ENCODE measurements at places on chromosomes 16 and 17.
A peak's percentile ranks its signal among the peaks of the same experiment; 100 is the strongest.

DNA sequence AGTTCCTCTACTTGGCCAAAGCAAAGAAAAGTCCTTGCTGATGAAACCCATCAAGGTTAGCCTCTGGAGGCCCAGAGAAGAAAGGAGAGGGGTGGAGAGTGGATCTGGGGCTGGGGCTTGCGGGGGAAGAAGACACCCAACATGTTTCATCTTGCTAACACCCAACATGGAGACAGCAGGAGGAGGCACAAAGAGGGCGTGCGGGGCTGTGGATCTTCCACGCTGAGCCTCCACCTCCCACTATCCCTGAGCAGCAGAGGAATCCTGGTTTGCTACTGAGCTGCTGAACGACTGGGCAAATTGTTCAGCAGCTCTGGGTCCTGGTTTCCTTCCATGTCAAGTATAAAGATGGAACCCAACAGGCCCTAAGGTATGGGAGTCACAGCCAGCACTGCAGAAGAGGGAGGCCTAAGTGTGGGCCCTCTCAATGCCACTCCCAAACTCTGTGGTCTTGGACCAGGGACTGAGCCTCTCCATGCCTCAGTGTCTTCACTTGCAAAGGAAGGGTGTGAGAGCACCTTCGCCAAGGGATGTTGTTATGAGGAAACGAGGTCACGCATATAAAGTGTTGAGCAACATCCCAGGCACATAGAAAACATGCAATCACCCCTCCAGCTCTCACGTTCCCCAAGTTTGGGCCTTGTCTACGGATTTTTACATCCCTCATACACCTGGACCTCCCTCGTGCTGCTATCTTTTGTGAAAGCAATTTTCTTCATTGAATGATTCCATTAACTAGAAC is 122.5 kb downstream of the XYLT1 start:
- DNase-seq: no peak

- DNase-seq: peak; percentile 44
Measured at GRCh38 chr17:38893607-38894006, 23.7 kb downstream of the LASP1 start.

DNA sequence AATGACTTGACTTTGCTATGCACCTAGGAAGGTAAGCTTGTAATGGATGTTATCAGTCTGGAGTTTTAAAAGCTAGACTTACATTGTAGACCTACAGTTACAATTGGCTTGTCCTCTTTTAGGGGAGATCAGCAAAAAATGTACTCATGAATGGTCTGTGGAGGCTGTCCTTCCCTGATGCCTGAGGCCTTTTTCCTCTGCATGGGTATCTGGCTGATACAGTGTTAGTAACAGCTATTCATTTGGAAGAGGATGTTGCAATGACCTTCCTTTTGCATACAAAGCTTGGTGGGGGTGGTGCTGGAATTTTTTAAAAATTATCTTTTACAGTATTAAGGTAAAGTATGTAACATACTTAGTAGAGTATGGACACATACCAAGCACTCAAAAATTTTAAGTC is 525.5 kb downstream of the KIF2B start:
- DNase-seq: no peak

DNA sequence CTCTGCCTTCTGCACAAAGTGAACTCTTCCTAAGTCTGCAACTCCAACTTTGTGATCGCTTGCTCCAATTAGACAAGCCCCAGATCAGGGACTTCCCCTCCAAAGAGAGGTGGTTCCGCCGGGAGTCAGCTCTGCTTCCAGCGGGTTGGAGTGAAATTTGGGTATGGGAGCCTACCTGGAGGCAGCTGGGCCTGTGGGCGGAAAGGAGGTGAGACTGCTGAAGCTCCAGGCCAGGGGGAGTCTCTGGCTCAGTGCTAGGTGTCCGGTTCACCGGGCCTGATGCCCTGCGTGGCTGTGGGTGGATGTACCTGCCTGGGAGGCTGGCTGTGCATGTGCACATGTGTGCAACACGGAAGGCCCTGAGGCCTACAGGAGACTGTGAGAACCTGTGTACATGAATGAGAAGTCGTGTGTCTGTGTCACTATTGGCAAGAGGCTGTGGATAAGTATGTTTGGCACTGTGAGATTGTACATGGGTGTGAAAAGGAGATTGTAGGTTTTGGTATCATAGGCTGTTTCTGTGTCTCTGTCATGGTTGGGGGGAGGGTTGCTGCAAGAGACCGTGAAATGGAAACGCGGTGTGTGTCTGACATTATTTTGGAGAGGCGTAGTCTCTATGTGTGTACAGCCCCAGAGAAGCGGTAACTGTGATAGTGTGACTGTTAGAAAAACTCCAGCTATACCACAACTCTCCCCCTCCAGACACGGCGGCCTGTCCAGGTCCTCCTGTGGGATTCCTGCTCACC is 4.2 kb downstream of the LHX1 start:
- DNase-seq: no peak

DNA sequence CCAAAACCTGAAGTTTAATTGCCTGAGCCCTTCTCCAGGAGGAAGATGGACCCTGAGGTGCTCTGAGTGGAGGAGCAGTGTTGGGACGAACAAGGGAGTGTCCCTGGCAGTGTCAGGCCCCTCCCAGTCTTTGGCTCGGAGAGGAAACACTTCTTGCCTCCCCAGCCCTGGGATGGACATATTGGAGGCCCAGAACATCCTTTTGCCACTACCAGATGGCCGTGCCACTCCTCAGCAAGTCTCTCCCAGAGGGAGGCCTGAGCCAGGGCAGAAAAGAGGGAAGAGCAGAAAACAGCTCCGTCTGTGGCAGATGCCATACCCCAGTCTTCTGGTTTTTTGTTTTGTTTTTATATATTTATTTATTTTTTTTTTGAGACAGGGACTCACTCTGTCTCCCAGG is 91.5 kb upstream of the CRHR1 start:
- no peak for DNase-seq

- DNase-seq: no peak
Measured at GRCh38 chr17:83119987-83120864, 40.8 kb downstream of the METRNL start.

- DNase-seq: no peak
Measured at GRCh38 chr16:27452569-27453493, 50.9 kb downstream of the IL21R start.

DNA sequence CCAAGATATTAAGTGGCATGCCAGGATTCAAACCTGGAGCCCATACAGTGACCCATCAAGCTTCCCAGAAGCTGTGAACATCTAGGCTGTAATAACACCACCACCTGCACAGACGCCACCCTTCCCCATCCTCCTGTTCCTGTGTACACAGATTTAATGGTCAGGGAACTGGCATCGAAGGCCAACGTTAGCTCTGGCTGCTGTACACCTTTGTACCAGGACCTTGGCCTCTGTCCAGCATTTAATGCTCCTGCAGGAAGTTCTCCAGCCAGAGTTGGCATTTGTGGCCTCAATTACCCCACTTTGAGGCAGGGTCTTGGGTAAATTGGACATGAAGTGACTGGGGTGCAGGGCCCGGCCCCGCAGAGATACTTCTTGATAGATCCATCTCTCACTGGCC is 49.3 kb downstream of the SCNN1B start:
- no peak for DNase-seq

- no peak for DNase-seq
Measured at GRCh38 chr17:10200016-10200415, 1.6 kb upstream of the GAS7 start.

GRCh38 chr17:35586569-35587073 is 501 bp upstream of the AP2B1 start:
- DNase-seq: no peak

DNA sequence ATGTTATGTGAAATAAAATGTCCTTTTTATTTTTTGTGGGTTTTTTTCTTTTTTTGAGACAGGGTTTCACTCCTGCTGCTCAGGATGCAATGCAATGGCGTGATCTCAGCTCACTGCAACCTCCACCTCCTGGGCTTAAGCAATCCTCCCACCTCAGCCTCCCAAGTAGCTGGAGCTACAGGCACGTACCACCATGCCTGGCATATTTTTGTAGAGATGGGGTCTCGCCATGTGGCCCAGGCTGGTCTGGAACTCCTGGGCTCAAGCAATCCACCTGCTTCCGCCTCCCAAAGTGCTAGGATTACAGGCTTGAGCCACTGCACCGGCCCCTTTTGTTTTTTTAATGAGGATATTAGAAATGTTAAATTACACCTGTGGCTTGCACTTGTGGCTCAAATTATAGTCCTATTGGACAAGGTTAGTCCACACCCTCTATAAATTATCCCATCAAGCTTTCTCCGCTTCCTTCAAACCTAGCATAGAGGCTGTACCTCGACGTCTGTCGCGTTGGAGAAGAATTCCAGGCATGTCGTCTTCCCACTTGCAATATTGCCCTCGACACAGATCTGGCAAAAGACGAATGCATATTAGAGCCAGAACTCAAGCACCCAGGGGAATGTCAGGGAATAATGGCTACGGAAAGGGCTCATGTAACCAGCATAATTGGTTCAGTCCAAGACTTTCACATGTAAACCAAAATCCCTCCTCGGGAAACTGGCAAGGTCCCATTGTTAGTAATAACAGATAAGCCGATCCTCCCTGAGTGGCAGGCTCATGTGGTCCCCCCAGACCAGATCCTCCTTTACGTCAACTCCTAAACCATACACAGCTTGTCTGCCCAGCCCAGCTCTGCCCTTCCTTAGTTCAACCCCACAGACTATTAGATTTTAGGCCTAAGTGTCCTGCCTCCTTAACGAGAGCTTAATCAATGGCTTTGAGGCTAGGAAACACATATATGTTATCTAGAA is 8.2 kb downstream of the TK2 start:
- no peak for DNase-seq

- no peak for DNase-seq
Measured at GRCh38 chr17:78972507-78973105, 7.1 kb downstream of the LGALS3BP start.

DNA sequence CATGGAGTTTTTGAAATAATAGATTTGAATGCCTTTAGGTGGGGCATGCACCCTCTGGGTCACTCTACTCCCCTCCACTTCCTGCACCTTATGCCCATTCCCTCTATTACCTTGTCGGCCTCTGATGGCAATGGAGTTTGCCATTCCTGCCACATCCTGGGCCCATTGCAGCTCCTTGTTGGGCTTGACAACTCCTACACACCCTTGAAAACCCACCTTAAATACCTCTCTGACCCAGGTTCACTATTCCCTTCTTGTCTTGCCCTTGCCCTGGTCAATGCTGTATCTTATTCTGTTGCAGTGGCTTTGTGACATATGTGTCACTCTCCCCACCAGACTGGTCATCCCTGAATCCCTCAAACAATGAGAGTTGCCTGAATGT is 2.4 kb downstream of the CCR7 start:
- no peak for DNase-seq

GRCh38 chr16:11517961-11518360 is 68.8 kb downstream of the LITAF start:
- DNase-seq: no peak

DNA sequence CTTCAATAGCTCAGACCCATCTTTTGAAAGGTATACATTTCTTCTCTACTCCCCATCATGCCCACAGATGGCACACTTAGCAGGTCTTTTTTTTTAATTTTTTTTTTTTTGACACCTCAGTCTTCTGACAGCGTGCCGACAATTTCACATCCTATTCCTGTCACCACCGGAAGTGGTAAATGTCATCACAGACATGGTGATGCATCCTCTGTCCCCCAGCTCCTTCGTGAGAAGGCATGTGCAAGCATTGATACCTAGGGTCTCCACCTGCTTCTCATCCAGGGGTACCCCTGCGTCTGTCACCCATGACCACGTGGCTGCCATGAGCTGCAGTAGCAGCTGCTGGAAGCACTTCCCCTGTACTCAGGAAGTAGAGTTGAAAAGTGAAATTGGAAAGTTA is 35.6 kb downstream of the ELAC2 start:
- DNase-seq: peak; percentile 34

- no peak for DNase-seq
Measured at GRCh38 chr16:77674888-77675287, 47.4 kb upstream of the NUDT7 start.

DNA sequence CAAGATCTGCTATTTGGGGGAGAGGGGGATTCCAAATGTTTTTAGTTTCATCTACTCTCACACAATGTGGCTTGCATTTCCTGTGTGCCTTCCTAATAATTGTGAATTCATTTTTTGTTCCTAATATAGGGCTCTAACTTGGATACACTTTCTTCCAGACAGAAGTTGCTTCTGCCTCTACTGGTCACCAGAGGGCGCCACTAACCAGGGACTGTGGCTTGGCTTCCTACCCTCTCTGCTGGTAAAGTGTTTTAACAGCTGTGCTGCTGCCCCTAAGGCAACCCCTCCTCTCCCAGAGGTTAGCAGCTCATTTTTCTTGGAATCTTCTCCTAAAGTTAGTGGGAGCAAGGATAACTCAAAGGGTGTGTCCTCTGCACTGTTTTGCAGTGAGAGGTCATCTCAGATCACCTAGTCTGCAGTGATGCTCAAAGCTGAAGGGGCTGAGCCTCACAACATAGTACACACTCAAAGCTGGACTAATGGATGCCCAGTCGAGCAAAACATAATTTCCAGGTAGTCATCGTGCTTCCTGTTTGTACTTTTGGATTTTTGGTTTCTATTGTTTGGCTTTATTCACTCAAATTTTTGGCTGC is 5.0 kb upstream of the PRSS54 start:
- DNase-seq: no peak

- DNase-seq: no peak
Measured at GRCh38 chr16:13936596-13937081, 16.7 kb downstream of the ERCC4 start.

DNA sequence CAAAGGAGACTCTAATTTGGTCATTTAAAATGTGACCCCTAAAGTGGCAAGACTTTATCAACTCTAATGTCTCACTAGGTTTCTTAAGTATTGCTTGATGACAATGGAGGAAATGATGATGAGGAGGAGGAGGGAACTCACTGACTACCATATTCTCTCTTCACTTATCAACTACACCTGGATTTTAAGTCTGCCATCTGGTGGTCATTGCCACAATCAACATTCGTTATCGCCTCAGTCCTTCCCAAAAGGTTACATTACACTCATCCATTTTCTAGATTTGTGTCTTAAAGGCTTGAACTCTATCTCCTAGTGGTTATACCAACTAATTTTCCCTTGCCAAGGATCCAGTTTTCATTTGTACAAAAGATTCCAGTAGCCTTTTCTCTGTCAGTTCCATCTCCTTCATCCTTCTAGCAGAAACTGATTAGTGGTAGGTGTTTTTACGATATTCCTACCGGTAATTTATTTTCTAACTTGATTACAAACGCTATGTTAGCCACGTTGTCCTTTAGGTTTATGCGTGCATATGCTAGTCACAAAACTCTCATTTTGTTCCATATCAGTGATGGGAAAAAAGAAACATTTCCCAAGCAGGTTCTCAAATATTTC is 114.6 kb upstream of the NOG start:
- no peak for DNase-seq

GRCh38 chr16:29862383-29862883 is 593 bp downstream of the CDIPT start:
- DNase-seq: no peak

DNA sequence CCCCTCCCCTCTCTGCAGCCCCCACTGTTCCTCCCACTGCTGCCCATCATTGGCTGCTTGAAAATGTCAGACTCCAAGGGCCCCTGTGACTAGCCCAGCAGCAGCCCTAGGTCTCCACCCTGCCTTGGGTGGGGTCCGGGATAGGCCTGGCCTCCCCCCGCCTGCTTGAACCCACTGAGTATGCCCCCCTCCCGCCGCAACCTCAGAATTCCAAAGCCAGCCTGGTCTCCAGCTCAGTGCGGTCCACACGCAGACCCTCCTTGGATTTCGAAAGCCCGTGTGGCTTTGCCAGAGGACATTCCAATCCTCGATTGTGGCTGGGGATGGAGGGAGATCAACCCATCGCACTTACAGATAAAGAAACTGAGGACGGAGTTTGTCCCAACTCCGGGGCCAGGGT is 6.4 kb downstream of the DPEP1 start:
- no peak for DNase-seq

GRCh38 chr16:8630255-8630953 is 8.9 kb downstream of the METTL22 start:
- DNase-seq: no peak

GRCh38 chr17:44487170-44487569 is 16.0 kb downstream of the GPATCH8 start:
- DNase-seq: no peak

Measured in CD8-positive, alpha-beta memory T cell (primary cell).